ENCODE measurements at places on chromosomes 1 and 21.

DNA sequence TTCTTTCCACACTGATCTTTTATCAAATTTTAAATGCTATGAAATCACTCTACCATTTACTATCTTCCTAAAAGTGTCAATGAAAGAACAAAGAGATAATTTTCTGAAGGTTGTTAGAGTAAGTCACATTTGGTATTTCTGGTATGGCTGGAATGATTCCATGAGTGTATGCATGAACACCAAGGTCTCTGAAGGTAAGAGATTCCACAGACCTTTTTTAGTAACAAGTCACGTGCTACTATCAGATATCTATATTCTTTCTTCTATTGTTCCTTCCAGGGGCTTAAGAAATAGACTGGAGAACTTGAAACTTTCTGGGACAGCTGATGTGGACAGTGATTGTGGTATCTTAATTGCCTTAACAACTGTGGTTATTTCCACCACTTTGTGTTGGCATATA, 265.0 kb downstream of the SDCCAG8 start:
- DNase-seq = no peak

DNA sequence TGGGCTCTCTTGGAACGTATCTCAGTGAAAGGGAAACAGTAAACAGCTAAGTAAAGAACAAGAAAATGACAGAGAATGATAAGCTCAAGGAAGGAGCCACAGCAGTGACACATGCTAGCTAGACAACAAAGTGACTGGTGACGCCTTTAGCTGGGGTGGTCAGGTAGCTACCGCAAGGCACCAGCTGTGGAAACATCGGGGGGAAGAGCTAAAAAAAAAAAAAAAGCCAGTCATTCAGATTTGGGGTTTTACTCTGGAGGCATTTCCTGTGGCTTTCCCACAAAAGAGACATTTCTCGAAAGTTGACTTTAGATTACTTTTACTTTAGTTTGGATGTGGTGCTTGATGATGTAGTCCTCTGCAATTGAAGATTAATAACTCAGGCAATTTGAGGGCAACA, 2.1 kb downstream of the FHAD1 start:
- no peak for DNase-seq

- DNase-seq = no peak
These were observed 50.6 kb downstream of the RGS21 start for GRCh38 chr1:192367436-192367835.

DNA sequence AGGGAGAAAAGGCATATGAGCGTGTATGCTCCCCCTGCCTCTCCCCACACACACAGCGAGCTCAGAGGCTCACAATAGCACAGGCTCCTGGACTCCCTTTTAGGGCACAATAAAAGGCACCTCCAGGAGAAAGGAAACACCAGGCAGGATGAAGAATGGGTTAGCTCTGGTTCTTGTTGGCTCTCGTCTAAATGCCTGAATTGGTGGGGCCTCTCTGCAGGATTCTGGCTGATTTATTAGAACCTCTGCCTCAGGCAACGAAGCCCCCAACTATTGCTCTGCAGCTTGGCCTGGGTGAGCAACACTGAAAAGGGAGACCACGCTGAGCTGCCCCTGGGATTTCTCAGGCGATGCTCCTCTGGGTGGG, 590.9 kb upstream of the PLXNA2 start:
- DNase-seq = peak; percentile 26

DNA sequence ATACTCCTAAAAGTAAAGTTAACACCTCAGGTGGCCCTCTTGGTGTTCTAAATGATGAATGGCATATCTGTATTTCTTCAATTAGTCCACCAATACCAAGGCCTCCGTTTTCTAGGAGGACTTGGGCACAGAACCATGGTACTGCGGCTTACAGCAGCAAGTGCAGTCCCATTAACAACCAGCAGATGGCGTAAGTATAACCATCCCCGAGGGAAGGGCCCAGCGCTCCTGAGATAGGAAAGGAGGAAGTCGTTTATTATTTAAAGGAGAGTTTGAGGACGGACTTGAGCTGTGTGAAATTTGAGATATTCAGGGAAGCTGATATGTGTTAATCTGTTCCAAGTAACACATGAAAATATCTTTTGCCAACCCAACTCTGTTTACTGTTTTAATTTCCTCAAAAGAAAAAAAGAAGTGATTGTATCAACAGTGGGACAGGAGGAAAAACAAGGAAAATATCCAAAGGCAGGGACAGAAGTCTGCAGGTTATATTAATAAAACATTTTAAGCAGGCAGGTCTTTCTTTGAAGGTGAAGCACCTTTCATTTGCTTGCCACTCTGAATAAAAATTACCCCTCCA, 37.7 kb upstream of the KCNJ15 start:
- peak; percentile 83 for DNase-seq

DNA sequence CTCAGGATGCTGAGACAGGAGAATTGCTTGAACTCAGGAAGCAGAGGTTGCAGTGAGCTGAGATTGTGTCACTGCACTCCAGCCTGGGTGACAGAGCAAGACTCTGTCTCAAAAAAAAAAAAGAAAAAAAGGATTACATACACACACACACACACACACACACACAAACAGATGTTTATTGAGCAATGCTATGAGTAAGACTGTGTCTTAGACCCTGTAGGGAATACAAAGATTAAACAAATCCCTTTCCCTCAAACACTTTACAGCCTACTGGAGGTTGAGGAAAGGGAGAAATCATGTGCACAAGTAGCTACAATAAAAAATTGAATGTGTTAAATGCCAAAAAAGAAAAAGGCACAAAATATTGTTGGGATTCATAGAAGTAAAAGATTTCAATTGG, 58.1 kb downstream of the RPAP2 start:
- no peak for DNase-seq

DNA sequence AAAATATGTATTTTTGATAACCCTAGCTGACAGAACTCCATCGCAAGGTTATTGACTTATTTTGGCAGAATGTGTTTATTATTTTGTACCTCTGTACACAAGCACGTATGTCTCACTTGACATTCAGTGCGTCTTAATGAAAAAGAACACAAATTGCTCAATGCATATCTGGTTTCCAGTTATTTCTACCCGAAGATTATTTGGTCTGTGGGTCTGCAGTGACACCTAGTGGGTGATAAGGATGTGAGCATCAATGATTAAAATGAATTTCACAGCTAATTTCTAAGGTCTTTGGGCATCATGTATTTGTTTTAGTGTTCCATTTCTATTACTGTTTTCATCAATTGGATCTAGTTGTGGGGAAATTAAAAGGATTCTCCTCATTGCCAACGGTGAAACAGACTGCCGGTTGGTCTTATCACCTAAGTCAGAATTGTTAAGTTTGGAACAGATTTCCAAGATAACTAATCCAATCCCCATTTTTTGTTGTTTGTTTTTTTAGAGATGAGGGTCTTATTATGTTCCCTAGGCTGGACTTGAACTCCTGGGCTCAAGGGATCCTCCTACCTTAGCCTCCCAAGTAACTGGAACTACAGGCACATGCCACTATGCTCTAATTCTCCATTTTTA, 13.9 kb downstream of the DDX20 start:
- DNase-seq = no peak

- no peak for DNase-seq
These were observed 529.5 kb downstream of the KCNT2 start for GRCh38 chr1:196078691-196079090.

DNA sequence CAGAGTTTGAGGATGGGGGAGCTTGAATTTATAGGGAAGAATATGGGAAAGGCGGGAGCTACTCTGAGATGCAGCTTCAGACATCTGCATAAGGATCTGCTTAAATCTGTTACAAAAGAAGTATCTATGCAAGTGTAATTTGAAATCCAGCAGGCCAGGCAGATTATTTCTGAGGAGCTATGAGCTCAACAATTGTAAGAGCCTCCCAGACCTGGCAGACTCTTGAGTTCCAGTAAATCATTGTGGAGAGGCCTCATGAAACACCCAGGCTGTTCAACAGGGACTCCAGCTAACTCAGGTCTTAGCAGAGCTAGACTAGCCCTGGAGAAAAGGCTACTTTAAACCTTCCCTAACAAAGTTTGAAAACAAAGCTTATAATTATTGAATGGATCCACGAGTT, 647.5 kb upstream of the CHRM3 start:
- peak; percentile 54 for DNase-seq

GRCh38 chr1:64986903-64987871, 20.8 kb upstream of the JAK1 start:
- DNase-seq = peak; percentile 76

DNA sequence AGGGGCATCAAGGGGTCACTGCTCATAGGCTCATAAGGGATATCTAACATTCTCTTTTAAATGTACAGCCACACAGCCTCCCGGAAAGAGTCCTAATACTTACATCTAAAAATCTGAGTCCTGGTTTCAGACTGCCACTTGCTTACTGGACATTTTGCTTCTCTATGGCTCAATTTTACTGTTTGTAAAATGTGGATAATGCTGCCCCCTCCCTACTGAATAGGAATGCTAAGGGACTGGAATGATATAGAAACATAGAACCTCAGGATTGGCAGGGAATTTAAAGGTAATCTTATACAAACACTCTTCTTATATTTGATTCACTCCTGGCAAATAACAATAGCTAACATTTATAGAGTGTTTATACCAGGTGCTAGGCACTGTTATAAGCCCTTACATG, 910 bp upstream of the TNR start:
- DNase-seq = no peak

GRCh38 chr1:171596119-171596518, 25.9 kb upstream of the MYOCOS start:
- DNase-seq = no peak

DNA sequence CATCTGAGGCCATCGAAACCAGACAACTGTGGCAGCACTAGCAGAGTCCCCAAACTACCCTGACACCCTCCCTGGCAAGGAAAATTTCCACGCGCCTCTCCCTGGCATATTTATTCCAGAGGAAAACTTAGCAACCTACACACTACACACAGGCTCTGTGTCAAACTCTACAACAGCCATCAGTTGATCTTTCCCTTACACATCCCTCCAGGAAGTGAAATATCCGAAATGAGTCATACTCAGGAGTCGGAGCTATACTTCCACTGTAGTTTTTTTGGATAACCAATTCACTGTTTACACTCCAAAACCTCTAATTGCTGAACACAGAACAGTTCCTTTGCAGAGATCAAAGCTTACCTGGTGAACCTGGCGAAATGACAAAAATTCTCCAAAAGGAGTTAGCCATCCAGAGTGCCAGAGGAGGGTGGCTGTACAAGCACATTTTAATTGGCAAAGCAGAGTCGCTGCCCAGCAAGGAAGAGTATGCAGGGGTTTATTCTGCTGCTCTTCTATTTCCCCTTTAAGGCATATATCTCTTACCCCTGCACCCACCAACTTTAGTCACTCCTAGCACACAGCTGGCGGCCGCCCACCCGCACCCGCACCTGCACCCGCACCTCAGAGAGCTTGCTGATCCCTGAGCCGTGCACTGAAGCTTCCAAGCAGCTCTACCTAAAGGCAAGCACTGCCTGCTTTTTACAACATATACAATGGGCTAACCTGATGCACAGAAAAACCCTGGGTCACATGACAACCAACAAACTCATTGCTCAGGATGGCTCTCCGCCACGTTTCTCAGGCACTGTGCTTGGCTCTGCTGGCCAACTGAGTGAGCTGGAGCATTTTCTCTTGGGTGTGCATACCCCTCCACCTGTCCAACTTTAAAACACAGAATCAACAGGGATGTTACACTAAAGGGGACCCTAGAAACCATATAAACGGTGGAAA, 54.9 kb downstream of the CAPZB start:
- peak; percentile 79 for DNase-seq

GRCh38 chr1:205687242-205687641, 6.9 kb upstream of the SLC45A3 start:
- DNase-seq = no peak

DNA sequence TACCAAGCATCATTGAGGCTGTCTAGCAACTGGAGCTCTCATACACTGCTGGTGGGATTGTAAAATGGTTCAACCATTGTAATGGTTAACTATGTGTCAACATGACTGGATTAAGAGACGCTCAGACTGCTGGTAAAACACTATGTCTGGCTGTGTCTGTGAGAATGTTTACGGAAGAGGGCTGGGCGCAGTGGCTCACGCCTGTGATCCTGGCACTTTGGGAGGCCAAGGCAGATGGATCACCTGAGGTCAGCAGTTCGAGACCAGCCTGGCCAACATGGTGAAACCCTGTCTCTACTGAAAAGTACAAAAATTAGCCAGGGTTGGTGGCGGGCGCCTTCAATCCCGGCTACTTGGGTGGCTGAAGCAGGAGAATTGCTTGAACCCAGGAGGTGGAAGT, 4.8 kb upstream of the FCRLA start:
- no peak for DNase-seq

DNA sequence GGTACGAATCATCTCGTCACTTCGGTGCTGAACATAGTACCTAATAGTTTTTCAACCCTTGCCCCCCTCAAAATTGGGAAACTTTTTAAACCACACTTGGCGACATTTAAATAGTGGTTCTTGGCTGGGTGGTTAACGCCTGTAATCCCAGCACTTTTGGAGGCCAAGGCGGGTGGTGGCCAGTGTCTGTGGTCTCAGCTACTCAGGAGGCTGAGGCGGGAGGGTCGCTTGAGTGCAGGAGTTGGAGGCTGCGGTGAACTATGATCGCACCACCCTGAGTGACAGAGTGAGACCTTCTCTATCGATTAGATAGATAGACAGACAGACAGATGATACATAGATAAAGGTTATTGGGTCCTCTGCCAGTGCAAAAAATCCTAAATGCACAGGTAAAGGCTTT, 55.5 kb upstream of the RASAL2 start:
- DNase-seq = no peak

DNA sequence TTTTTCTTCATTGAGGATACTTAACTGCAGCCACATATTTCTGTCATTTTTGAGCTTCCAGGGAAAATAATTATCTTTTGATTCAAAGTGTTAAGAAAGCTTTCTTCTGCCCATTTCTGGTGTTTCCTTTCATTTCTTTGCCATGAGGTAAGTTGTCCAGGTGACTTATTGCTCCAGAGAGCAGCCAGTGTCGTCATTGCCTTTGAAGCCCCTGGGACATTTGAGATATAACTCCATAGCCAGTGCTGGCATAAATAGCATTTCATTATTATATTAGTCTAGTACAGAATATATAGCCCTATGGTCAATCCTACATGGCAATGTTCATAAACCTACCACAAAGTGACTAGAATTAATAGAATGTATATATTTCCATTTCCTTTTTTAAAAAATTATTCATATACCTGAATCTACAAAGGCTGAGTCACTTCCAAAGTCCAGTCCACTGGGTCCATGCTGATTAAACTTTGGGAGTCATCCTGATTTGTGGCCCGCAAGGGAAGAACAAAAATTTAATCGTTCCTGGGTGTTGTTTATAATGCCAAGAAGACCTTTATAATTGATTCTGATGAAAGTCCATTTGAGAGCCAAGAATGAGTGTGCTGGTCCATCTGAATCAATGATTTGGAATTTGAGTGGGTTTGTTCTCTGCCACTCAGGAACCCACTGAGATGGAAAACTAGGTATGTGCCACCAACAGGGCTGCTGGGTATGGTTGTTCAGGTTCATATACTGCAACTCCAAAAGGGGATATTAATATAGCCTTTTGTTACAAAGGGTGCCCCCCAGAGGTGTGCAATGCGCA, 221.8 kb upstream of the PLXNA2 start:
- no peak for DNase-seq

GRCh38 chr1:230165536-230165935, 98.5 kb downstream of the GALNT2 start:
- no peak for DNase-seq

GRCh38 chr1:91579658-91580228, 79.1 kb downstream of the CDC7 start:
- no peak for DNase-seq
